ENCODE measurements at places on chromosomes 4 and X.

GRCh38 chrX:69165087-69165651 lies at the start of gene PJA1:
PJA1 (minus strand) TSS chrX:69165453; CDS start chrX:69163073, 2,380 bp downstream.
- peak; percentile 74 for DNase-seq

DNA sequence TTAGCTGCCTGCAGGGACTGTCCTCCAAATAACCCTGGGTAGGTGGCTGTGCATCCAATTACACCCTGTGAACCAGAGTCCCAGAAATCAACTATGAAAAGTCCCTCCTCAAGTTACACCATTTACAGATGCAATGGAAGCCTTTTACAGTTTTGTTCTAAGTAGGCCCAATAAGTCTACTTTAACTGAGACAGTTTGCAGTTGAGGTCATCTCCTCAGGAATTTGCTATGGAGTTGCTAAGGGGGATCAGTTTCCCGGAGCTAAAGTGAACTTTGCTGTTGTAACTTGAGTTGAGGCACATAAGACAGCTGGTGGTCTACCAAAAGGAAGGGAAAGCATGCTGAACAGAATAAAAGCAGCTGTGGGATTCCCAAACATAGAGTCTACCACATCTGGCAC lies 121.6 kb upstream of the STK26 start:
- no peak for DNase-seq

GRCh38 chr4:76308548-76308947 lies 2.0 kb downstream of the STBD1 start:
- DNase-seq = no peak

- DNase-seq = no peak
Measured at GRCh38 chr4:39975488-39976089, 2.1 kb downstream of the PDS5A start.

DNA sequence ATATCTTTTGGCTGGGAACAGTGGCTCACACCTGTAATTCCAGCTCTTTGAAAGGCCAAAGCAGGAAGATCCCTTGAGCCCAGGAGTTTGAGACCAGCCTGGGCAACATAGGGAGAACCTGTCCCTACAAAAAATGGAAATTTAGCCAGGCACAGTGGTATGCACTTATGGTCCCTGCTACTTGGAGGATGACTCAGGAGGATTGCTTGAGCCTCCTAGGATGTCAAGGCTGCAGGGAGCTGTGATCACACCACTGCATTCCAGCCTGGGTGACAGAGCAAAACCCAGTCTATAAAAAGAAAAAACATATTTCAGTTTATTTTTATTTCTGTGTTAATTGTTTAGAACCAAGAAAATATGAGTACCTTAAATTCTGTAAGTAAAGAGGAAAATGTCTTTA lies 123.7 kb downstream of the CBR4 start:
- DNase-seq = no peak

DNA sequence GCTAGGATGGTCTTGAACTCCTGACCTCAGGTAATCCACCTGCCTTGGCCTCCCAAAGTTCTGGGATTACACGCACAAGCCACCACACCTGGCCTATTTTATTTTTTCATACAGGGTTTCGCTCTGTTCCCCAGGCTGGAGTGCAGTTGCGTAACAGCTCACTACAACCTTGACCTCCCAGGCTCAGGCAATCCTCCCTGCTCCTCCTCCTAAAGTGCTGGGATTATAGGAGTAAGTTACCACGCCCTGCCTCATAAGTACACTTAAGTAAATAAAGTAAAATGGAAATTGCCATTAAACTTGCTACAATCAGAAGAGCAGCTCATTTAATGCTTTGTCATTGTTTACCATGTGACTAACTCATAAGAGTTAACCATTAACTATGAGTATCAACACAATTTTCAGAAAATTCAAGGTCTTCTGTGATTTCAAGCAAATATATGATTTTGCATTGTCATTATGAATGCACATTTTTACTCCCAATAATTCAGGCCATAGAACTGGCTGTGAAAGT lies 12.3 kb downstream of the UGDH start:
- DNase-seq = no peak

- no peak for DNase-seq
Measured at GRCh38 chr4:127975121-127975770, 10.0 kb downstream of the ABHD18 start.

GRCh38 chr4:86306816-86307215 lies 53.0 kb downstream of the MAPK10 start:
- DNase-seq = no peak

DNA sequence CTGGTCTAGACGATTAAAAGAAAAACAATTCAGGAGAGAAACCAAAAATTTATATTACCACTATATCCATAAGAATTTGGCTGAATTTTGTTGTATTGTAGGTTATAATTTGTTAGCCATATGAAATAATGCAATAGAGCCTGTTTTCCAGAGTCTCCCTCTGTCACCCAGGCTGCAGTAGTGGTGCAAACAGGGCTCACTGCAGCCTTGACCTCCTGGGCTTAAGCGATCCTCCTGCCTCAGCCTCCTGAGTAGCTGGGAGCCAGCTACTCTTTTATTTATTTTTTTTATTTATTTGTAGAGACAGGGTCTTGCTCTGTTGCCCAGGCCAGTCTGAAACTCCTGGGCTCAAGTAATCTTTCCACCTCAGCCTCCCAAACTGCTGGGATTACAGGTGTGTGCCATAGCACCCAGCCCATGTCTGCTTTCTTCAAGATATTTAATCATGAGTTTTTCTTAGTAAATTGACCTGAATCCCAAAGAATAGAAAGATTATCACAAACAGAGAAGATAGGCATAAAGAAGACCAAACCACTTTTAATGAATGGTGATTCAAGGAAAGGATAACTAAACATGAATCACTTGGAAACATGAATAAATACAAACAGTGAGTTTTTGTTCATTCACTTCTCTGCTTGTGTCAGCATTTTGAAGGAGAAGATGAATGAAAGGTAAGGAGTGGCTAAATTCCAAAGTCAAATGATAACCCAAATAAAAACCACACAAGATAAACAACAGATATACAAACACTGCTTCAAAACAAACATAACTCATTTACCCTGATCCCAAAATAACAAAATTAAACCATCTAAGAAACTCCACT lies 82.1 kb downstream of the PPP3CA start:
- no peak for DNase-seq

DNA sequence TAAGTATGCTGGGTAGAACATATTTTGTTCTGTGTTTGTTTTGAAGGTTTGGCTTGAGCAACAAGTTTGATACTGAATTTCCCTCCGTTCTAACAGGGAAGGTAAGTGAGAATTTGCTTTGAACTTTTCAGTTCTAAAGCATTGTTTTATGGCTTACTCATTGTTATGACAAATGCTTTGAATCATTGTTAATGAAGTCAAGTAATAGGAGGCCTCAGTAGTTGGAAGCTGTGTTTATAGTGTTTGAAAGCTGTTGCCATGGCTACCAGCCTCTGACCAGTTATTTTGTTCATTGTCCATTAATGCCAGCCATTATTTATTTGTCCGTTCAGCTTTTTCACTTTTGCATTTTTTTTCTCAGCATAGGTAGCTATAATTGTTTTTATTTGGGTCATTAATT lies 14.4 kb downstream of the CHIC1 start:
- DNase-seq = no peak

- no peak for DNase-seq
Measured at GRCh38 chr4:128721896-128722295, 87.6 kb upstream of the JADE1 start.

GRCh38 chr4:158322109-158322508 lies 111.8 kb downstream of the TMEM144 start:
- DNase-seq = no peak

DNA sequence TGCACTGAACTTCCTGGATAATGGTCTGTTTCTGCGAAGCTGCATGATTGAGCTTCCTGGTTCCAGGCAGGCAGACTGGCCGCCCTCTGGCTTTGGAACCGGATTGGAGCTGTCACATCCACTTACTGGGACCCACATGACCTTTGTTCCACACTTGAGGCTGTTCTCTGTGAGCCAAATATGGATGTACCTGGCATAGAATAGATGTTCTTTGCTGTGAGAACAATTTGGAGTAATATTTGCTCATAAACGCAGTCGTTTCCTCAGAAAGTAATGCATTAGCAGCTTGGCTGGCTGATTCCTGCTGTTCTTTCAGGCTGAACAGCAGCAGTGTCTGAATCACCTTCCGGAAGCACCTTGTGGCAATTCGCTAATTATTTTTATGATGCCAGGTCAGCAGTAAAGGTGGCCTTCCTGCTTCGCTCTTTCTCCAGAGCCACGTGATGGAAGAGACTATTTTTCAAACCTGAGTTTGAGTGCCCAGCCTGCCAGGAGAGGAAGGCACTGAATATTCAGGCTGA lies 78.1 kb upstream of the BOD1L1 start:
- DNase-seq = no peak

All from activated naive CD4-positive, alpha-beta T cell treated with Interleukin-2 at 50 U/mL for 16 hours (primary cell).